ENCODE measurements at places on chromosomes 12 and 14. TPM values are rescaled to one million over a fixed set of nuclear protein-coding genes. Genes with fewer than 3 reads are reported as not detected.

GRCh38 chr12:75944905-75945432 lies 86.6 kb downstream of the PHLDA1 start:
- DNase-seq, result no peak

GNPNAT1 gene
- 14.2 TPM for total RNA-seq

DNA sequence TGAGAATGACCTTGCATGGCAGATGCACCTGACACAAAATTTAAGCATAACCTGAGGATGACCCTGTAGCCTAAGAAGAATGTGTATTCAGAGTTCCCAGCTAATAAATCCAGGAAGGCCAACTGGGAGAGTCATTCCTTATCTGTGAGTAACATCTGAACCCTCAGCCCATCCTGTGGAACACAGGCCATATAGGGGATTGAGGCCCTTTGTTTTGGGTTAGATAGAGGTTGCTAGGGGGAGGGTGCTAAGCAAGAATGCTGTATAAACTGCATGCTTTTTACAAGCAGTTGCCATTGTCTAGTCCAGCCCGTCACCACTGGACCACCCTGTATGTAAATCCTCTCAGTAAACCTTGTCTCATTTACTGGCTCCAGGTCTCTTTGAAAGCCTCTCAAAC lies 77.0 kb downstream of the BICD1 start:
- DNase-seq, result no peak

DNA sequence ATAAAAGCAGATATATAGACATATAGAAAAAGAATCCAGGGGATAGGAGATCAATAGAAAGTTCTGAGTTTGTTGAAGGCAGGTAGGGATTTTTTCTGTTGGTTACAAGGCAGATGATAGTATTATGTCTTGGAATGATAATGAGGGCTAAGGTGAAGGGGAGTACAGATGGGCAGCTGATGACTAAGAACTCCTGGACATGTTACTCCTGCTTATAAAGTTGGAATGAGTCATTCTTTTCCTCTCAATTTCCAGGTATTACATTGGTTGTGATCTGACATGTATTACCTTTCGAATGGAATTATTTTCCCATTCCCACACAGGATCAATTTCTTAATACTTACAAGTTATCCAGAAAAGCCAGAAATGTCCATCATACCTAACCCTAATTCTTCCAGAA lies 545.2 kb upstream of the MGAT4C start:
- DNase-seq, result no peak

LMNTD1 gene
- 1.5 TPM for total RNA-seq

DNA sequence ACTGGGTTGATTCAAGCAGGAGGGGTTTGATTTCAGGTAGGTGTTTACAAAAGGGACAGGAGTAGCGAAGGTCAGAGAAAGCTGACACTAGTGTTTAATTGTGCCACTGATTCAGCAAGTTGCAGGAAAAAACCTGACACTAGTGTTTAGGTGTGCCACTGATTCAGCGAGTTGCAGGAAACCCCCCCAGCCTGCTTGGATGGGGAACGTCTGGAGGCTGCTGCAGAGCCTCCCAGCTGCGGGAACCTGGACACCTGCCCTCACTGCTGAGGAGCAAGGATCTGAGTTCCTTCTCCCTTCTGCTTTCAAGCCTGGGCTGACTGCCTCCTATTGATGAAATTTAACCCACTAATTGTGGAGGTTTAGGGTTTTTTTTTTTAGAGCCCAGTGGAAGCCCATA lies 84.2 kb downstream of the AVPR1A start:
- DNase-seq, result no peak

DNA sequence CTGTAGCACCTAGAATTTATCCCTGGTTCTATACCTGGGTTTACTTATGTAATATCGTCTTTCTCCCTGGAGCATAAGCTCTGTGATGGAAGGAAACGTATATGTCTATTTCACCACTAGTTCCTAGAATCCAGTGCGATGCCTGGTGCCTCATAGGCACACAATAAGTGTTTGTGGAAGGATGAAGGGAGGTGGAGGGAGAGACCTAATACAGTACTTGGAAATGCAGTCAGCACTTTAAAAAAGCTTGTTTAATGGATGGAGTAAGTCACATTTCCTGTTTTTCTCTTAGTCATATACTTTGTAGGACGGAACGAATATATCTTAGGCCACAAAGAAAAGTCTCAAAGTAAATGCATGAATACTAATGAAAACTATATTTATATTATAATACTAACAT lies 186.5 kb upstream of the HMGA2 start:
- DNase-seq, result no peak

DNA sequence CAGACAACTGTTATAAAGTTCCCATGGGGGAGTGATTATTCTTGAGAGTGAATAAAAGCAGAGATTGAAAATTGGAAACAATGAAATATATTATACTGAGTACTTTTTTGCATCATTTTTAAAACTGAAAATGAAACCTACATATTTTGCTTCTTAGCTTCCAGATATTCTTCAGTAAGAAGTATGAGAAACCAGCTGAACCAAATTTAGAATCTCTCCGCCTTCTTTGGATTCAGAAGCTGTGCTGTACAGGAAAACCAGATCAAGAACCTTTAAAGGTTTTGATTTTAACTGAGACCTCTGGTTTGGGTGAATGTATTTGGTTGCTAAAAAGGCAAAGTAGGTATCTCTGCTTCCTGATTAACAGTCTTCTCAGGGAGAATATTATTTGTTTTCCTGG lies 109.4 kb downstream of the AKAP6 start:
- no peak for DNase-seq

LRRC43 gene
- 0.54 TPM for total RNA-seq

GRCh38 chr12:66296176-66296683 lies 6.1 kb upstream of the HELB start:
- no peak for DNase-seq

DNA sequence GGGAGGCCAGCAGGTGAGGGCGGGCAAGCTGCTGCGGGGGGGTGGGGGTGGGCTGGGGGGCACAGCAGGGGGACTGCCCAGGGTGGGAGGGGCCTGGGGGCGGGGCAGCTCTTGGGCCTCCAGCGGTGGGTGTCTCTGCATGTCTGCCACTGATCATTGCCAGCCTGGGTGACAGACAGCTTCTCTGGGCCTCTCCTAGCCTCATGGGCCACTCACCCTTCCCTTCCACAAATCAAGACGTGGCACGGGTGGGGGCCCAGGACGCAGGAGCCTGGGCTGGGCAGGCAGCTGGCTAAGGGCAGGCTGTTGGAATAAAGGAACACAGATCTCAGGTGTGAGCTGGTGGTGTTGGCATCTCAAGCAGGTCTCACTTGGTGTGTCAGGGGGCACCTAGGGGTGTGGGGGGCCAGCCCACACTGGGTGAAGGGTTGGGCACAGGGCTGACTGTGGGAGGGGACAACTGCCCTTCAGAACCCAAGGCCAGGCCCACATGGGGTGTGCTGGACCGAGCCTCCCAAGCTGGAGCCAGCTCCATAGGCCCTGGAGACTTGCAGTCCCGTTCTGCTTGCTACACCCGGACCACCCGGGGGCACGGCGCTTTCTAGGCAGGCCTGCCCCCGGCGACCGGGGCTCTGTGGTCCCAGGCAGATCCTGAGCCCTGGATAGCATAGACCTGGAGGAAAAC lies 3.0 kb downstream of the TEDC1 start:
- peak; percentile 57 for DNase-seq

DCAF4 gene
- 13.2 TPM for total RNA-seq

GRCh38 chr12:64621257-64621942 lies 11.1 kb downstream of the RASSF3 start:
- no peak for DNase-seq

DNA sequence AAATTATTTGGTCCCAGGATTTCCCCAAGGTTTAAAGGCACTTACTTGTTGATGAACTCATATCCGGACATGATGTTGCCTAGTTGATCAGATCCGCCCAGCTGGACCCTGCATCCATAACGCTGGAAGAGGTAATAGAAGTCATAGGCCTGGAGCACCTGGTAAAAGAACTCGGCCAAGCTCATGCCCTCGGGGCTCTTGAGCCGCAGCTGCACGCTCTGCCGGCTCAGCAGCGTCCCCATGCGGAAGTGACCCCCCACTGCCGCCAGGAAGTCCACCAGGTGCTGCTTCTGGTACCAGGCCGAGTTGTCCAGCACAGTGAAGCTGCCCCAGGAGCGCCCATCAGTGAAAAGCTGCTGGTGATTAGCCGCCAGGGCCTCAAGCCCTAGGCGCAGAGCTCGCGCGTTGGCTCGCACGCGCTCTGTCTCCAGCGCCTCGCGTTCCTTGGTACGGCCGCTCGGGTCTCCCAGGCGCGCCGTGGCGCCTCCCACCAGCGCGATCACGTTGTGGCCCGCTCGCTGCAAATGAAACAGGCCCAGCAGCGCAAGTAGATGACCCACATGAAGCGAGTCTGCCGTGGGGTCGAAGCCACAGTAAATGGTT lies 545 bp downstream of the YARS2 start:
- peak; percentile 78 for DNase-seq

NANOG gene
- under 0.01 TPM for total RNA-seq

LYZ gene
- 70.6 TPM for total RNA-seq

EXOC3L4 gene
- 0.41 TPM for total RNA-seq

KRT5 gene
- not detected for total RNA-seq

GRCh38 chr14:92706386-92706785 lies 42.0 kb downstream of the LGMN start:
- no peak for DNase-seq

KLRG1 gene
- total RNA-seq, result 3.9 TPM

SLC38A4 gene
- 1.3 TPM for total RNA-seq

MMP17 gene
- total RNA-seq, result 7.1 TPM

GRCh38 chr12:130184404-130185090 lies 22.3 kb downstream of the FZD10 start:
- DNase-seq, result peak; percentile 25

Data from sigmoid colon (tissue), 7 donors.